ENCODE measurements at places on chromosomes 5 and 9. TPM values are rescaled to one million over a fixed set of nuclear protein-coding genes. Genes with fewer than 3 reads are reported as not detected.

The CDC20B gene
- polyA plus RNA-seq = not detected

- DNase-seq = no peak
Measured at GRCh38 chr9:24413651-24414050, 132.0 kb downstream of the IZUMO3 start.

The PSAT1 gene
- 216 TPM for polyA plus RNA-seq

DNA sequence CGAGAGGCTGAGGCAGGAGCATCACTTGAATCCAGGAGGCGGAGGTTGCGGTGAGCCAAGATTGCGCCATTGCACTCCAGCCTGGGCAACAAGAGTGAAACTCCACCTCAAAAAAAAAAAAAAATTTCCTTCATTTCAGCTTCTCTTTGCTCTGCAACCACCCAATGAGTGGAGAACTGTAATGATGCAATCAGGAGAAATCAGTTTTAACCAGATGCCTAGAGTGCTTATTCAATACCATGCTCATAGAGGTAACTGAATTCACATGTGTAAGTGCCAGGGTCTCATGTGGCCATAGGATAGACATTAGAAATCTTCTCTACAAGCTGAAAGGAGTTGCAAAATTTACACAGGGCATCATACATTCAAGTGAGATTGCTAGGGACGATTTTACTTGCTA is 70.6 kb downstream of the HMHB1 start:
- DNase-seq = no peak

DNA sequence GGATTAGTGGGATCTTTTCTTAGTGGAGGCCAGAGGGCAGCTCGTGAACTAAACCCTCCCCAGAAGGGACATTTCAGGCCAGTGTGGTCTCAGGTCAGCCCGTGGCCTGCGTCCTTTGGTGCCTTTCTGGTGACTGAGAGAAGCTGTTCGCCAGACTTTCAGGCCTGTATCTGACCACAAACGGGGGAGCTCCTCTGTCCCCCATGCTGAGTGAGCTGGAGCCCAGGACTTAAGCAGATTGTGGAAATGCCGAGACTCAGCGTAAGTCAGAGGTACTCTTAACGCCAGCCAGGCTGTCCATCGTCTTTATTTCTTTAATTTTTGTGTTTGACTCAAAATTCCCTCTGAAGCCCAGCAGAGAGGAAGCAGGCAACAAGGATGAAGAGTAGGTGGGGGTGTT is 54.8 kb upstream of the NCS1 start:
- DNase-seq = no peak

- no peak for DNase-seq
Measured at GRCh38 chr9:71303351-71303750, 181.9 kb upstream of the TRPM3 start.

DNA sequence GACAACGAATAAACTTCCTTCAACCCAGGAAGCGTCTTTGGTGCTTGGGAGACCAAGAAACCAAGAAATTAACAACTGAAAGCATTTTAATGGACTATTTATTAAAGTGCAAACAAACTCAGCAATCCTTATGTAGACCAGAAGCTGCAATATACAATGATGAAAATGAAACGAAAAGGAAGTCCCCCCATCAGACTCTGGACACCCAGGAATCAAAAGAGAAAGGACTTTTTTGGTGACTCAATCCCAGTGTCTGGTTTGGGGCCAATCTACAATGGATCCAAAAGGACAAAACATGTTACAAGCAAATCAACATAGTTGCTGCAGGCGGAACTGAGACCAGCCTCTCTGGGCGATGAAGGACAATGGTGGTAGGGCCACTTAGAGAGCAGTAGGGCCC is 39.5 kb downstream of the C9orf152 start:
- DNase-seq = no peak

The NSD1 gene
- 25.6 TPM for polyA plus RNA-seq

- peak; percentile 26 for DNase-seq
Measured at GRCh38 chr5:101678481-101679193, 617.4 kb downstream of the SLCO4C1 start.

- peak; percentile 26 for DNase-seq
Measured at GRCh38 chr9:107895501-107896001, 406.0 kb upstream of the KLF4 start.

- no peak for DNase-seq
Measured at GRCh38 chr9:28051559-28052503, 478.6 kb upstream of the C9orf72 start.

The KIAA1191 gene
- 113 TPM for polyA plus RNA-seq

- DNase-seq = no peak
Measured at GRCh38 chr5:10457682-10458574, 16.2 kb downstream of the ROPN1L start.

The FGFR4 gene
- 5.8 TPM for polyA plus RNA-seq

- no peak for DNase-seq
Measured at GRCh38 chr9:133552236-133552635, 17.7 kb downstream of the ADAMTSL2 start.

DNA sequence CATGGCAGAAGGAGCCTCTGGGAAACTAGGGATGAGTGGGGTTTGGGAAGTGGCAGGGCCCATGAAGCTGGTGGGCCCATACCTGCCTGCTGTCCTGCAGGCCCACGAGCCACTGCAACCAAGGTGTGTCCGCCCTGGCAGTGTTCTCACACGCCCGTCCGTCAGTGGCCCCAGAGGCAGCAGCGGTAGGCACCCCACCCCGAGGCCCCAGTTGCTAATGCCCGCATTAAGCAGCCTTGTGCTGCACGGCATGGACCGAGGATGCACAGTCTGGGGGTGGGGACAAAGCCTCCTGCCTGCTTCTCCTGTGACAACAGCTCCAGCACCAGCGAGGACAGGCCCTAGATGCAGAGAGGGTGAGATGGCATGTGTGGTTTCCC is 41.3 kb downstream of the HK3 start:
- DNase-seq = no peak

The WDR38 gene
- polyA plus RNA-seq = not detected

GRCh38 chr9:87910821-87911220 is 6.9 kb upstream of the SPATA31C1 start:
- DNase-seq = no peak

DNA sequence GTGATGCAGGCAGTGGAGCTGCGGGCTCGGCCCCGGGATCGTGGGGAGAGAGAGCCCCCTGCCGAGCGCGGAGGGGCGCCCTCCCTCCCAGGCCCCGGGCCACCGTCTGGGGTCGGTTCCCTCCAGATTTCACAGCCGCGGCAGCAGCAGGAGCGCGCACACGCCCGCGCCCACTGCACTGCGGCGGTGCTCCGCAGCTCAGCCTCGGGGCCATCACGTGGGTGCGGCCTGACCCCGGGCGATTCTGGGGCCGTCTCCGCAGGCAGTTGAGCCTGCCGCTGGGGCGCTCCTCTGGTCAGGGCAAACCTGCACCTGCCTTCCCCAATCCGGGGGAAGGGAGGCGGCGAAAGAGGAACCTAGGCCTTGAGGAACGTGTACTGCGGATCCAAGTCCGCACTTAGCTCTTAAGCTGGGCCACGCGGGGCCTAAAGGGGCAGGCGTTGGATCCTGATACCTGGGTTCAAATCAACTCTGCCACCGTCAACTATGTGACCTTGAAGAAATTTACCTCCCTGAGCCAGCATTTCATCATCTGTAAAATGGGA is 9.4 kb upstream of the DELE1 start:
- DNase-seq = no peak

The STPG3 gene
- polyA plus RNA-seq = not detected

The NOXA1 gene
- polyA plus RNA-seq = 0.06 TPM

GRCh38 chr5:102670224-102670836 is 84.8 kb upstream of the PAM start:
- DNase-seq = no peak

GRCh38 chr9:96177005-96177718 is 124.8 kb downstream of the HSD17B3 start:
- no peak for DNase-seq

DNA sequence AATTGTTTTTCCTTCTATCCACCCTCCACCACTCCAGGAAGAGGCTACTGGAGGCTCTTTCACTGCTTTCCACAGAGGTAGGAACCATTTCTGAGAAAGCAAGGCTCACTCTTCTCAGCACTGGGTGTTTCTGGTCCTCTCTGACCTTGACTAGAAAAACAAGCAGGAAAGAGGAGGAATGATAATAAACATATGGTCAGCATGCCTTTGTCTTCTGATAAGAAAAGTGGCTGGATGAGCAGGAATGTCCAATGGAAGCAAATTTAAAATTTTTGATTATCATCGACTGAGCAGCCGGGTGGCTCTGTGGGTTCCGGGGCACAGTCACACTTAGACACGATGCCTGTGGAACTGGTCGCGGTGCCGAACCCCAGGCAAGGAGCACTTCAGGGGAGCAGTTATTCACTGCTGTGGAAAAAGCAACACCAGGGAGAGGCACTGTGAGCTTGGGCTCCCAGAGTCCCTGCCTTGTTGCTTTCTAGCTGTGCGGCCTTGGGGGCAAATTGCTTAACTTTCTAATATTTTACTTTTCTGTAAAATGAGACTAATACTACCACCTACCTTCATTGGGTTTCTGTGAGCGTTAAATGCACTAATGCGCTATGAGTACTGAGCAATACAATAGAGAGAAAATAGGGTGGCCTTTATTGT is 157.0 kb upstream of the LHFPL2 start:
- DNase-seq = no peak

The CDH6 gene
- 41.7 TPM for polyA plus RNA-seq

- DNase-seq = no peak
Measured at GRCh38 chr5:175478008-175478383, 364 bp upstream of the SFXN1 start.

The C5orf34 gene
- 3.5 TPM for polyA plus RNA-seq

The SNX18 gene
- 68.1 TPM for polyA plus RNA-seq

- DNase-seq = peak; percentile 82
Measured at GRCh38 chr9:37976714-37977477, 73.0 kb upstream of the SLC25A51 start.

- DNase-seq = no peak
Measured at GRCh38 chr5:145937432-145938250, 1.3 kb downstream of the SH3RF2 start.

DNA sequence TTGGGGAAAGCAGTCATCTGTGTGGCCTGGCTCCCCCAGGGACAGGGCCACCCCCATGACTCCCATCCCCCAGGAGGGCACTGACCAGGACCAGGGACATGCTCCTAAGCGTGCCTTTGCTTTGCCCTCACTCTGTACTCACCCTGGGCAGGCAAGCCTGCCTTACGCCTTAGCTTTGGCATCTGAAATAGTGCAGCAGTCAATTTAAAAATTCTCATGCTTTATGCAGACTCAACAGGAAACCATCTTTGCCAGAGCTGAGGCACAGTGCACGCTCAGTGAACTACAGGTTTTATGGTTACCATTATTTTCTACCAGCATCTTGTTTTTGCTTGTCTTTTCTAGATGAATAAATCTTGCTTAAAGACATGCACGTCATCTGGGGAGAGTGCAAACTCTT is 323.5 kb downstream of the IRX2 start:
- DNase-seq = no peak

- DNase-seq = no peak
Measured at GRCh38 chr5:42974536-42974935, 65.6 kb downstream of the ANXA2R start.

- DNase-seq = no peak
Measured at GRCh38 chr9:33403941-33404787, 1.8 kb upstream of the AQP7 start.

DNA sequence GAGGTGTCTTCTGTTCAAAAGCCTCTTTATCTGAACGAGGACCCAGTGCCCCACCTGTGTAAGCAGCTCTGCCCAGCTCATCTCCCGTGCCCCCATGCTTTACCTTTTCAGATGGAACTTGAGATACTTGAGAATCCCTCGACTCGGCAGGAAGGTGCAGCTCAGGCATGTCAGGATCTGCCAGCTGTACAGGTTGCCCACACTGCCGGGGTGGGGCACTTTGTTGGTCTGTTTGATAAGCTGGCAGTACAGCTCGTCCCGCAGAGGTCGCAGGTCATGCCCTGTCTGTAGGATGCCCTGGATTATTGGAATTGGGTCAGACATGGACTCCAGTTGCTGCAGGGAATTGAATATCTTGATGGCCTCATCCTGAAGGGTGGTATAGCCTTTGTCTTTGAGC is 58.0 kb upstream of the RETREG1 start:
- DNase-seq = no peak

DNA sequence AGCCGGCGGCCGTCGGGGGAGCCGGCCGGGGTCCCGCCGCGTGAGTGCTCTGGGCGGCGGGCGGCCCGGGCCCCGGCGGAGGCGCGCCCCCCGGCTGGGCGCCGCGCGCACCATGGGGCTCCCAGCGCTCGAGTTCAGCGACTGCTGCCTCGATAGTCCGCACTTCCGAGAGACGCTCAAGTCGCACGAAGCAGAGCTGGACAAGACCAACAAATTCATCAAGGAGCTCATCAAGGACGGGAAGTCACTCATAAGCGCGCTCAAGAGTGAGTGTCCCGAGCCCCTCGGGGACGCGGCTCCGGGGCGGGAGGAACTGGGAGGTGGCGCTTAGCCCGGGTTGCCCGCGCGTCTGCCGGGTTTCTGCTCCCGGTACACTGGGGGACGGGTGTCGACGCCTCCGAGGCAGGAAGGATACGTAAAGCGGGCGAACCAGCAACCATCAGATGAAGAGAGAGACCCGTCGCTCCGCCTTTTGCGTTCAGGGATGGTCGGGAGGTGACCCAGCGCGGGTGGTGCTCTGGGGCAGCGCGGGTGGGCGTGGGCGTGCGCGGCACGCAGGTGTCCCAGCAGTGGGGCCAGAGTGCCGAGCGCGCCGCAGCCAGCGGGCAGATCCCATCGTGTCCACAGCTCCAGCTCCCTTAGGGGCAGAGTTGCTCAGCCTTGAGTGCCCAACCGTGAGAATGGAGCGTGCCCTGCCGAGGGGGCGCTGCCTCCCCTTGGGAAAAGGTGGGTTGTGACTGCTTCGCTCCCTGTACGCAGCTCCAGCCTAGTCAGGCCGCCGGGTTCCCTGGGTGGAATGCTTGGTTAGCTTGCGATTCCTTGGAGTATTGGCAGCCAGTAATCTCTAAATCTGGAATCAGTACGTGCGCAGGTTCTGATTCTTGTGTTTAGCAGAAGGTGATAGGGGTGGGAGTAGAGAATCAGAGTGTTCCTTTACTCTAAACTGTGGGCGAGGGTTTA is 753 bp downstream of the ARHGAP26 start:
- no peak for DNase-seq

- DNase-seq = no peak
Measured at GRCh38 chr5:39417979-39418378, 6.8 kb downstream of the DAB2 start.

The LURAP1L gene
- 40.8 TPM for polyA plus RNA-seq

GRCh38 chr9:120663950-120664349 is 50.3 kb downstream of the MEGF9 start:
- no peak for DNase-seq

The ANKRD20A1 gene
- polyA plus RNA-seq = not detected
